Lower lobe of right lung (tissue), 2 donors: ENCODE measurements at places on chromosomes 1 and 21.

DNA sequence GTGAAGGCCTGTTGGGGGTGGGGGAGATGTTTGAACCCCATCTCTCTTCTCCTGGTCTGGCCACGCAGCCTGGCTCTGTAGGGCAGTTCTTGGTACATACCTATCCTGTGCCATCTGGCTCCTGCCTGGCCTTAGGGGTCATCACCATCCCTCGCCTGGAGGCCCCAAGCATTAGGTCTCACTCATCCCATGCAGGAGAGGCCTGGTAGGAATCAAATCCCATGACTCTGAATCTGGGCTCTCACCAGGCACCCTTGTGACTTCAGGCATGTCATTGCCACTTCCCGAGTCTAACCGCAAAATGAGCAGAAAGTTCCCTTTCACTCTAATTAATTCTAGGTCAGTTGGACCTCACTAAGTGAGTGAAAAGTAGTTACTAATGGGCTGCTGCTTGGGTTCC lies 37.2 kb downstream of the ETNK2 start:
- DNase-seq: no peak
- no peaks in the 10 kb centered on the region for H3K27me3 ChIP-seq

- H3K4me3 ChIP-seq: no peak overlapping the region
- no peak overlapping the region for H3K27ac ChIP-seq
- DNase-seq: no peak
- H3K27me3 ChIP-seq: no peaks in the 10 kb centered on the region
- H3K36me3 ChIP-seq: no peaks in the 10 kb centered on the region
- no peaks in the 10 kb centered on the region for H3K4me1 ChIP-seq
Measured at GRCh38 chr1:74686928-74687327, 13.3 kb upstream of the ERICH3 start.

DNA sequence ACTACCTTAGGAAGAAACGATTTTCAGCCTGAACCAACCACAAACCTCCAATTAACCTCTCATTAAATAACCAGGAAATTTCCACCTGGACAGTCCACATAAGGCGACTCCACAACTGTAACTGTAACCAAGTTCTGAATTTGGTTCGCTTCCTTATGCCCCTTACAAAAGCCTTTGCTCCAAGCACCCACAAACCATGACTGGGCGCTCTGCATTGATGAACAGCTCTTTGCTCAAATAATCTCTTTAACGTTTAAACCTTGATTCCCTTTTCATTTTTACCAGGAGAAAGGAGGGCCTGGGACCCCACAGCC lies 38.2 kb upstream of the ZNF124 start:
- DNase-seq: no peak
- peak overlapping the region; percentile 97 for H3K27ac ChIP-seq
- H3K27me3 ChIP-seq: no peaks in the 10 kb centered on the region
- no peaks in the 10 kb centered on the region for H3K36me3 ChIP-seq

GRCh38 chr1:91616712-91617111 lies 116.1 kb downstream of the CDC7 start:
- H3K27ac ChIP-seq: no peak overlapping the region
- no peaks in the 10 kb centered on the region for H3K36me3 ChIP-seq
- H3K27me3 ChIP-seq: no peaks in the 10 kb centered on the region
- DNase-seq: no peak

DNA sequence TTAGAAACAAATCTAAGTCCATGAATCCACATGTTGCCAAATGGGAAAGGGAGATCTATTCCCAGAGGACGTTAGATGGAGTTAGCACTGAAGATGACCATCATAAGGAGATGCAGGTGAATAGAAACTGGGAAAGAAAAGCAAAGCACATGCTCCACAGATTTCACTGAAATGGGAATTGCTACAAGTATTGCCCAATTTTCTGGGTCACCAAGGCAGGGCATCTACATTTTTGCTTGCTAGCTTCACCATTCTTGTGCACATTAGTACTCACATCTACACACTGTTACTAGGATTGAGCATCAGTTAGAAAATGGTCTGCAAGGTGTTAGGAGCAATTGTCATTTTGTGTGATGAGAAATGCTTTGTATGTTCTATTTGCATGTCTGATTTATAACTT lies 99.1 kb downstream of the JAK1 start:
- H3K4me1 ChIP-seq: peaks cover 28% of the 10 kb centered on the region
- no peak overlapping the region for H3K4me3 ChIP-seq
- no peak for DNase-seq
- H3K27ac ChIP-seq: no peak overlapping the region
- H3K27me3 ChIP-seq: no peaks in the 10 kb centered on the region

GRCh38 chr1:152313970-152314369 lies 11.1 kb downstream of the FLG start:
- no peak overlapping the region for H3K27ac ChIP-seq
- H3K4me3 ChIP-seq: no peak overlapping the region
- H3K36me3 ChIP-seq: no peaks in the 10 kb centered on the region
- H3K4me1 ChIP-seq: no peaks in the 10 kb centered on the region
- DNase-seq: no peak

DNA sequence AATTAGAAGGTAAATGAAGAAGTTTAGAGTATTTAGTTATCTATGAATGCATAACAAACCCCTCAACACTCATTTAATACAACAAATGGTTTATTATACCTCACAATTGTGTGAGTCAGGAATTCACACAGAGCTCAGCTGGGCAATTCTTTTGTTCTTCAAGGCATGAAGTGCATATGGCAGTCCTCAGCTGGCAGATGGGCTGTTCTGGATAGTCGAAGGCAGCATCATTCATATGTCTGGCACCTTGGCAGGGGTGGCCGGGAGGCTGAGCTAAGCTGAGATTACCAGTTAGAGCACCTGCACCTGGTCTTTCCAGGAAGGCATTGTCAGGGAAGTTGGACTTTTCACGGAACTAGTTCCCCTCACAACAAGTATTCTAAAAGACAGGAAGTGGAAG lies 286.2 kb upstream of the DUSP10 start:
- H3K27ac ChIP-seq: no peak overlapping the region
- no peak for DNase-seq
- H3K36me3 ChIP-seq: no peaks in the 10 kb centered on the region

- H3K4me1 ChIP-seq: no peaks in the 10 kb centered on the region
- H3K36me3 ChIP-seq: peaks cover 92% of the 10 kb centered on the region
- no peaks in the 10 kb centered on the region for H3K27me3 ChIP-seq
- no peak overlapping the region for H3K4me3 ChIP-seq
- H3K27ac ChIP-seq: no peak overlapping the region
Measured at GRCh38 chr1:179910934-179911333, 28.8 kb downstream of the TOR1AIP1 start.

DNA sequence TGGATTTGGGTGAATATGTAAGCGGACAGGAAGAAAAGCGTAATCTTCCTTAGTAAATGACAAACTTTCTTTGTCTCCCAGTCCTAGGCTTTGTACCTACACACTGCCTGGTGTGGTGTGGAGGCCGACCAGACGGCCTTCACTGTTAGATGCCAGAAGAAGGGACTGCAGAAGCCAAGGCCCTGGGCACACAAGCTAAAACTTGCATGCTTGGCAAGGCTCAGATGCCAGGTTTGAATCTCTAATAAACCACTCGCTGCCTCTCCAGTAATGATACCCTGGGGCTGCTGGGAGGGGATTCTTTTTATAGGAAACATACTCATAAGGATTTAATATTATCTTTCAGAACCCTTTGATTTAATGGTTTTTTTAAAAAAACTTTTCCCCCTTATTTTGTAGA lies 263.8 kb downstream of the PTPRC start:
- no peak for DNase-seq
- H3K27me3 ChIP-seq: no peaks in the 10 kb centered on the region
- peaks cover 16% of the 10 kb centered on the region for H3K36me3 ChIP-seq
- no peaks in the 10 kb centered on the region for H3K4me1 ChIP-seq
- no peak overlapping the region for H3K4me3 ChIP-seq
- H3K27ac ChIP-seq: peak overlapping the region; percentile 12

DNA sequence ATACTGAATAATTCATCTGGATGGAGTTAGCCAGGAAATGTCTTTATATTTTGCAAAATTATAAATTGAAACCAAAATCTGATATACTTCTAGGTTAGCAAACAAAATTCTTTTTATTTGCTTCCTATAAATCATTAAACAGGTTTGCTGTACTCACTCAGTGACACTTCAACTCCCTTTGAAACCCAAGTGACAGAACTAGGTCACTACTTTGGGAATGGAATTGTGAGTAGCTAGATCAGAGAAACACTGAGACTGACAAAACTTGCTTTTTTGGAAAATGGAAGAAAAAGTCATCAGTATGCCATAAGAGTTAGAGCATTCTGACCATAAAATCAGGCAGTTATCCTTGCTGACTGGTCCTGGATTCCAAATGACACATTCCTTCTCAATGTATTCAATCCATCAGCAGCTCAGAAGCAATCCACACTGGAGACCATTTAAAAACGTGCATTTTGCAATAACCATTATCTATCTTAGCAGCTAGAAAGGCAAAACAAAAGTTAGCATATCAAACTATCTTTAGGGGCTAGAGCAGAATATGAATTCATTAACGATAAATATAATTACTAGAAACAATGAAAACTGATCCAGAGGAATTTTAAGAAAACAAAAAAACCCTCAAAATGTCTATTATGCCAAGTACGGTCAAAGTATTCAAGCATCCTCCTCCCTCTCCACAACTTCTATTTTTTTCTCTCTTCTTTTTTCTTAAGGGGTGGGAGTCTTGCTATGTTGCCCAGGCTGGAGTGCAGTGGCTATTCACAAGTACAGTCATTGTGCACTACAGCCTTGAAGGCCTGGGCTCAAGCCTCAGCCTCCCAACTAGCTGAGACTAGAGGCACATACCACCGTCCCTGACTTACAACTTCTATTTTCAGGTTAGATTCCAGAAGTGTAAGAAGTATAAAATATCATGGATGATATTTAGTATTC lies 60.1 kb downstream of the HNRNPR start:
- no peak overlapping the region for H3K27ac ChIP-seq
- H3K4me3 ChIP-seq: no peak overlapping the region
- peaks cover 21% of the 10 kb centered on the region for H3K4me1 ChIP-seq
- H3K36me3 ChIP-seq: peaks cover 50% of the 10 kb centered on the region

GRCh38 chr1:71231751-71232150 lies 150.9 kb upstream of the ZRANB2 start:
- no peak overlapping the region for H3K27ac ChIP-seq
- H3K4me3 ChIP-seq: no peak overlapping the region
- H3K36me3 ChIP-seq: no peaks in the 10 kb centered on the region
- DNase-seq: no peak
- H3K27me3 ChIP-seq: no peaks in the 10 kb centered on the region

GRCh38 chr21:45404730-45405270 lies at the start of gene COL18A1:
TSS of gene COL18A1 (plus strand) at chr21:45405165. CDS start at chr21:45405231, 66 bp downstream.
- no peaks in the 10 kb centered on the region for H3K36me3 ChIP-seq
- peak within 1 kb of the TSS; percentile 75 for H3K27ac ChIP-seq
- peaks cover 35% of the 10 kb centered on the region for H3K27me3 ChIP-seq
- peak; percentile 64 for DNase-seq
